ENCODE measurements at places on chromosomes 7 and 10.

DNA sequence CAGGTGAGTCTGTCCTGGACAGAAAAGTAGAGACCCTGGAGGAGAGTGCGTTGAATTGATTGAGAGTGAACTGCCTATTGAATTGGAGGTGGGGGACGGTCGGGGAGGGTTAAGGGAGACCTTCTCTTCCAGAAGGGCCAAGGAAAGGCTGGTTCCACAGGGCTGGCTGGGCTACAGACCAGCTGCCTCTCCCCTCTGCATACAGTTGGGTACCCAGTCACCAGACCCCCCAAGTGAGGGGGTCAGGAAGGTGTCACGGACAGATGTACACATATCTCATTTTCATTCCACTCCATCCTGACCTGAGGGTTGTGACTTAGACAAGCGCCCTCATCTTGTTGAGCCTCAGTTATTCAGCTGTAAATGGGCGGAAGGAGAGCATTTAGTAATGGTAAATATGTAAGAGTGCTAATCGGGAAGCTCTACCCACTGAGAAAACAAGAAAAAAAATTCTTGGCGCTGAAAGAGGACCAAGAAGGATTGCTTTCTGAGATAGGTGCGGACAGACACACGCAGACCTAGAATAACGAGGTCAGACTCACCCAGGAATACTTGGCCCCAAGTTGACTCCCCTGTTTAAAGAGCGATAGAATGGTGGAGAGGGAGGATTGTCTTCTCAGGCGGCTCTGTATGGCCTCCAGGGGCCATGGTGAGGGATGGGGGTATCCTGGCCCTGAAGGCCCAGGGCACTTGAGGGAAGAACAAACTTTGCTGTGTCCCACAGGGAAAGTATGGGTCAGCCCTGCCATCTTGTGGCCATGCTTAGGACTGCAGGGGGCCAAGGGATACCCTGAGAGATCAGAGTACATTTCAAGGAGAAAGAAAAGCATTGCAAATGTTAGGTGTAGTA is 7.2 kb upstream of the MBL2 start:
- no peak for DNase-seq

- DNase-seq, result no peak
Measured at GRCh38 chr7:104973909-104974415, 40.0 kb upstream of the KMT2E start.

DNA sequence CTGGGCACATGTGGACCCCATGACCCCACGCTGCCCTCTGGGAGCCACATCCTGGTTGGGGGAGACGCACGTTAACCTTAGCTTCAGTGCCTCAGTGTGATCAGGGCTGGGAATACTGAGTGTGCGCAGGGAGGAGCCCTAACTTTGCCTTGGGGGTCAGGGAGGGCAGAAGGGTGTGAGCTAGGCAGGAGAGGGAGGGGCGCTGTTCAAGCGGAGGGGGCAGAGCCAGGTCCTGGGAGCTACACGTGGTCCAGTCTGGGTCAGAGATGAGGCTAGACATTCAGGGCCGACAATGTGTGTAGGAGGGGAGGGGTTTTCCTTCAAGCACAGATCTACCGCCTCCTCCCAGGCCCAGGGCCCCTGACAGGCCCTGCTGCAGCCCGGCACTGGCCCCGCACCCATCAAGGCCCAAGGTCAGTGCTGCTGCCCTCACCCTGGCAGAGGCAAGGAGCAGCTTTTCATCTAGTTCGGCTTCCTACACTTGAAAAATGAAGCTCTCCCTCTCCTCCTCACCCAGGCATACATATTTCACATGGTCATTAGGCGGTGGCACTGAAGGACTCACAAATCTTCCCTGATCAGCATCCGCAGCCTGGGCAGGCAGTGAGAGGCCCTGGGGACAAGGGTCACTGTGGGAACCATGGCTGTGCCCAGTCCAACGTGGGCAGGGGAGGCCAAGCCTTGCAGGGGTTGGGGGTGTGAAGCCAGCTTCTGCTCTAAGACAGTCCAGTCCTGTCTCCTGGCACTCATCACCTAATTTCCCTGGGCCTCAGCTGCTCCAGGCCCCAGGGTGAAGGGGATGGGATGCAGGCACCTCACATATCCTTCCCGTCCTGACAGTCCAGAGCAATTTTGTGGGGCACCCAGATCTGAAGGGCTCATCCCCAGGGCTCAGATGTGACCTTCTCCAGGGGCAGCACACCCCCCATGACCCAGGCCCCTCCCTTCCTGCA is 47.3 kb downstream of the C10orf105 start:
- no peak for DNase-seq

GRCh38 chr7:47500103-47500563 is 81.8 kb downstream of the TNS3 start:
- no peak for DNase-seq

DNA sequence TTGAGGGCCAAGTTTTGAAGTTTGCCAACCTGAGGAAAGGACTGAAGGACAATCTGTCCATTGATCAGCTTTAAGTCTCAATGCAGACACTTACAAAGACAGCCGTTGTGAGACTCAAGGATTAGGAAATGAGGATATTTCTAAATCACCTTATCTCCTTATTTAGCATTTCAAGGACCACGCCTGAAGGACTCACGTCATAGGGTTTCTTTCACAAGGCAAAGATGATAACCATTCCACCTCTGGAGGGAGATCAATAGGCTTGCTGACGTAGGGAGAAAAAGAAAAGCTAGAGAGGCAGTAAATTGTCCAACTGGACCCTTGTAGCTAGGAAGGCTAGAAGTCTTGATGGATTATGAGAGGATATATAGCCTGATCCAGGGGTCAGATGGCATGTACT is 3.3 kb upstream of the ASB4 start:
- DNase-seq, result no peak

GRCh38 chr10:77036993-77037734 is 600.4 kb downstream of the KCNMA1 start:
- DNase-seq, result peak; percentile 62

GRCh38 chr10:70595566-70596016 is 7.0 kb downstream of the PRF1 start:
- no peak for DNase-seq

GRCh38 chr10:51617576-51618235 is 81.7 kb downstream of the CSTF2T start:
- no peak for DNase-seq

DNA sequence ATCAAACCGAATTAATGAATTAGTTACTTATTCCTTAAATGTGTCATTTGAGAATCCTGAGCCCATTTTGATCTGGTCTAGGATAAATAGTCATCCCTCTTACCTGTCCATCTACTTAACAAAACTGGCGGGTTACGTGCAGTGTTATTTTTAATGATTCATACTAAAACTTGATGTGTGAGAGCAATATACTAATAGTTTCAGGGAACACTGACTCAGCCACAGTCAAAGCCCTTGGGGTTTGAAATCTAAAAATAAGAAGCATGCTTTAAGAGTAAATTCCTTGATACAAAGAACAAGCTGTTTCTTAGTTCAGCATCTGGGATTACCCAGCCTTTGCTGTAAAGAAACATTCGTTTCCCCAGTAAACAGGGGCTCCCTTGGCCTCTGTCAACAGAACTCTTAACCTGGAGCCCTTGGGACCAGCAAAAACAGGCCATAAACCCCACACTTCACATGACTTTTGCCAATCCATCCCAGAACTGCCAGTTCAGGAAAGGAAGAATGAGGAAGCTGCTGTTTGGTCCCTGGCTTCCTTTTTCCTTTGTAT is 370.6 kb upstream of the IGFBP3 start:
- no peak for DNase-seq

GRCh38 chr7:116952635-116953371 is 498 bp upstream of the ST7 start:
- peak; percentile 93 for DNase-seq

GRCh38 chr10:107409522-107409921 is 245.0 kb upstream of the SORCS1 start:
- DNase-seq, result peak; percentile 2

DNA sequence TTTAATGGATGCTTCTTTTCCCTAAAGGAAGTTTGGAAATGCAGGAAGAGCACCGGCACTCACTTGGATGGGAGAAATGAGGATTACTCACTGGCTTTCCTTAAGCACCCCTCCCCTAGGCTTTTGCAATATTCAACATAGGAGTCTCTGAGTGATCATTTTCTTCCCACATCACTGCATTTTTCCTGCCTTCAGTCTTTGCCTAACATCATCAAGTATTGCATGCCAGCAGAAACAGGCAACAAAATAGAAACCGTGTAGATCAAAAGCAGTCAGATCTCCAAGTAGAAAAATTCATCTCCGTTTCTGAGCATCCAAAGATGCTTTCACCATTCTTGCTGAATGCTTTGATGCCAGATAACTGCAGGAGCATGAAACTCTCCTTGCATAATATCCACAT is 119.9 kb downstream of the ADCYAP1R1 start:
- no peak for DNase-seq

- no peak for DNase-seq
Measured at GRCh38 chr7:115087437-115087836, 165.5 kb downstream of the MDFIC start.

DNA sequence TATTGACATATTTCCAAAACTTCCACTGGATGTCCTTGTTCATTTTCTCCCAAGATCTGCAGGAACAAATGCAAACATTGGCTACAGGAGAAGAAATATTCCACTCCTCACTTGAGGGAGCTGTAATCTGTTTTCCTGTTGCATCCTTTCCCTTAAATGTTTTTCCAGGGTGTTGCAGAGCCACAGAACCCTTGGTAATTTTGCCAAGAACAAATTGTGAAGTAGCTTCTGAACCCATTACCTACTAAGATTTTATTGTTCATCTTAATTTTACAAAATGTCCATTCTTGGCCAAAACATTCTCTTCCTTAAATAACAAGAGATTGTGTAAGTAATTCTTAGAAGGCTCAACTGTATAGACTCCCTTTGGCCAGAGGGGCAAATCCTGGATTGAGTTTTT is 177.0 kb downstream of the GNAT3 start:
- DNase-seq, result no peak

DNA sequence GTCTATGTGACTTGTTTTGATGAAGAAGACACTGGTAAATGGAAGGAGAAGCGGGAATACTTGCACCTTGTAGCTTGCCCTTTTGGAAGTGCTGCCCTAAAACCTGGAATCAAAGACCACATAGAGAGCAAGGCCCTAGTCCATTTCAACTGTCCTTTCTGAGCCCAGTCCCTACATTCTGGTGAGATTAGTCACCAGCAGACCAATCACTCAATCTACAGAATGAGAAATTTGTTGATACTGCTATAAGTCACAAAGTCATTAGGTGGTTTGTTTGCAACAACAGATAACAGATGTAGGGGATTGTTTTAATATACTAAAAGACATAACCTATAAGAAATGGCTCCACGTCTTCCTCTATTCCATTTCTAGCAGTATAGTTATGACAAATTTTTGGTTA is 33.6 kb downstream of the WASL start:
- no peak for DNase-seq

GRCh38 chr10:60389413-60390025 is at the start of gene ANK3:
Gene ANK3 (minus strand): TSS chr10:60389875. CDS start chr10:60389538, 337 bp downstream.
- no peak for DNase-seq

- no peak for DNase-seq
Measured at GRCh38 chr10:63697956-63698786, 177.0 kb downstream of the REEP3 start.

GRCh38 chr7:142626420-142627035 is 122.7 kb upstream of the PRSS1 start:
- no peak for DNase-seq

DNA sequence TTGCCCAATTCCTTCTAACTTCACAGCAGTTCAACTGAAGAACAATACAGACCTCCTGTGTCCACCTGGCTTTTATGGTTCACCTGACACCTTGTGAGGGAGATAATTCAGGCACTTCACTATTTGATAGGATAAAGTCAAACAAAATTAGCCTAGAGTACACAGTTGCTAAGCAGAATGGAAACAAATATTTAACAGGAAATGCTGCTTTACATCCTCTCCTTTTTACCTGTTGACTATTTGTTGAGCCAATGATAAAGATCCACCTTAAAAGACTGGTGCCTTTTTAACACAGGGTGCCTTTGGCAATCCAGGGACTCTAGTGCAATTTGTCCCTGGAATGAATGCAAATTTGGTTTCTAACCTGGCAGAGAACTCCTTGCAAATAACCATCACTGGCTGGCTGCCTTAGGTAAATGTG is 39.8 kb downstream of the ITPRID1 start:
- no peak for DNase-seq

- no peak for DNase-seq
Measured at GRCh38 chr10:126110489-126111180, 214.3 kb downstream of the FANK1 start.

DNA sequence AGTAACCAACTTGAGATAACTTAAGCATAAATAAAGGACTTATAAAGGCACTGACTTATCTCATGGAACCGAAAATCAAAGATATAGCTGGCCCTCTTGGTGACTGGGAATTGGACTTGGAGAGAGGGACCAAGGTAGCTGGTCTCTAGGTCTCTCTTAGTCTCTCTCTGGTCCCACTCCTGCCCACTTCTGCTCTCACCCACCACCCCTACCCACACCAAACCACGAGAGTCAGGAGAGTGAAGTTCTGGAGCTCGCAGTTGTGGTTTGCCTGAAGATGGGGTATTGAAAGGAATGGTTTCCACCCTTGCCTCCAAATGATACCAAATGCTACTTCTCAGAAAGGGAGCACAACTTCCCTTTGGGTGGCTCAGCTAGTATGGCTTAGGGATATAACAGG is 216.3 kb downstream of the LRMDA start:
- DNase-seq, result no peak

GRCh38 chr10:43913676-43914235 is 265.1 kb upstream of the ZNF32 start:
- DNase-seq, result no peak

DNA sequence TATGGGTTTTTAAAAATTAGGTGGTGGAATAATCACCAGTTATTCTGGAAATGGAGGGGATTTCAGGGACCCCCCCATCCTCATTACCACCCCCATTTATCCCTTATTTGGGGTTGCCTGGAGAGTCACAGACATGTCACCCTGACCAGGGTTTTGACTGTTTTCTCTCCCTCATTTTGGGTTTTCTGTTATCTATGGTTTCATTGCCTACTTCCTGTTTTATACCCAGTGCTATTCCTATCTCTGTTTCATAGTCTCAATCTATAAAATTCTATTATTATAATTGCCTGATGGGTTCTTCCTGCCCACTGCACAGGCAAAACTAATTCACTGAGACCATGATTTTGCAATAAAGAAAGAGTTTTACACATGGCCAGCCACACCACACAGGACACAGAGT is 15.9 kb upstream of the FAM221A start:
- no peak for DNase-seq

DNA sequence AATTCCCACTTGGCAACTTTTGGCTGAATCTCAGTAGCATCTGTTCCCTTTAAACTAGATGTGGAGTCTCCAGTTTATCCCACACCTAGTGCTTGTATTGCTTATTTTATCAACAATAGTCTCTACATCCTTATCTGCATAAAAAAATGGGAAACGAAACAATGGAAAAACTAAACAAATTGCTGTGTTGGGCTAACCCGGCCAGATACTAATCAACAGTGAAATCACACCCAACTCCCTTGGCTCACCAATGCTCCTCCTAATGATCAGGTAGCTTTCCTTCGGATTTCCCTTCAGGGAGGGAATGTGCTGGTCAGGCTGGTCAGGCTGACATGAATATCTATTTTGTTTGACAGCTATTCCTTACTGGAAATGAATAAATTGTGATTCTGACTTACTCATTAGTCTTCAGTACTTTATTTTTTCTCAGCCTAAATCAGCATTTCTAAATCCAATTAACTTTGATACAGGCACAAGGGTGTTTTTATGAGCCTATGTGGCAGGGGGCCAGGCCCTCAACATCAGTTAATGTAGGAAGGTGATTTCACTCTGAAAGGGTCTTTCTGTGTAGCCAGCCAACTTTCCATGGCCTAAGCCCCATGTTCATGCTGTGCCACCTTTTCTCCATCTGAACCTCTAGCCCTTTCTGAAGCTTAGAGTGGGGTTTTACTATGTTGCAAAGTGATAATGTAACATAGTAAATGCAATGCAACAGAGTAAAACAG is 170.5 kb upstream of the NPSR1 start:
- DNase-seq, result no peak

GRCh38 chr7:2278026-2278425 is 36.0 kb downstream of the NUDT1 start:
- DNase-seq, result no peak

Data from NCI-H1417 (cell line).